Left renal pelvis (tissue), 4 donors: ENCODE measurements at places on chromosomes 7 and 10.
A peak's percentile ranks its signal among the peaks of the same experiment; 100 is the strongest.

DNA sequence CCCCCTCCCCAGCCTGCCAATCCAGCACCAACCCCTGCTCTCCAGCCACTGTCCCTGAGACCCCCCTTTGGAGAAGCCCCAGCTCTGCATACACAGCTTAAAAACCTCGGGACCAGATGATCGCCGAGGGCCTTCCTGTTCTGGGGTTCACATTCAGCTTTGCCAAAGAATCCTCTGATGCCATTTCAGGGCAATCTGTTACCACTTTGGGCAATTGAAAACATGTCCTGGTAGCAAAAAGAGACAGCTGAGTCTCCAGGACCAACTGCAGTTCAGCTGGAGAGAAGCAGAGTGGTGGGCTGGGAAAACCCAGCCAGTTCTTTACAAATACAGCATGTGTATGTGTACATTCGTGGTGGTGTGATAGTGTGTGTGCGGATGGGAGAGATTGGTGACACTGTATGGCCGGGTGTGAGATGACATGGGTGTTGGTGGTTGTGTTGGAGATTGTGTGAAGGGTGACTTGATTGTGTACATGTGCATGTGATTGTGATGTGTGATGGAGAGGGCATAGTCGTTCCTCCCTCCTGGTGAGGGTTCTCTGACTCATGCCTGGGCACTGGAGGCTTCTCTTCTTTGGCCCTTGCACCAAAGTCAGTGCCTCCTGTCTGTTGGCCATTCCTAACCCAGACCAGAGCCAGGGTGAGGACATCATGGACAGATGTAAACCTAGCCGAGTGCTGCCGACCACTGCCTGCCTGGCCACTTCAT is 48.5 kb upstream of the AQP1 start:
- DNase-seq, result no peak

DNA sequence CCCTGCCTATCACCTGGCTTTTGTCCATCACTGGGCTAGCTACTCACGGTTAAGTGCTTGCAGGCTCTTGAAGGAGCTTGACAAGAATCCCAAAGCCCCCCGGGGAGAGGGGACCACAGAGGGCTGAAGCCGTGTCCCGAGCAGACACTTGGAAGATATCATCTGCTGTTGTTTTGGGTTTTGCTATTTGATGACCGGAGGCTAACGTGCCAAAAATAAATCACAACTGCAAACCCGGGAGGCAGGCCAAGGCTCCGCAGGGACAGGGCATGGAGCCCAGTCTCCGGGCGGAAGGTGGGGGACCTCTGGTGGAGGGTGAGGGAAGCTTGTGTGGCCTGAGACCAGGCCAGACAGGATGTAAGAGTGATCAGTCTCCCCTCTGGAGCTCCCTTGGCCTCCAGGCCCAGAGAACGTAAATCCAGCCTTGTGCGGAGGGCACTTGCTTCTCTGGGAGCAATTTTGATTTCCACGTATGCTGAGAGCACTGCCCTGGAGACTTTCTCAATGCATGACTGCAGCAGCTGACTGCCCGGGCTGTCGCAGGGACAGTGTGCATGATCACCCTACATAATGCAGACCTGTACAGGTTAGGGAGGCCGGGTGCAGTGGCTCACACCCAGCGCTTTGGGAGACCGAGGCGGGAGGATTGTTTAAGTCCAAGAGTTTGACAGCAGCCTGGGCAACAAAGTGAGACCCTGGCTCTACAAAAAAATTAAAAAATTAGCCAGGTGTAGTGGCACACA is at the start of gene PHKG1:
Gene PHKG1, minus strand, starts transcription at position 164 of the 743 bp plus-strand sequence. CDS start 4,011 bp downstream, outside the sequence.
- DNase-seq, result no peak

- no peak for DNase-seq
These were observed 71.4 kb downstream of the HTR5A start for GRCh38 chr7:155141562-155141961.

GRCh38 chr10:69677985-69678654 is 48.1 kb downstream of the FAM241B start:
- DNase-seq, result no peak

DNA sequence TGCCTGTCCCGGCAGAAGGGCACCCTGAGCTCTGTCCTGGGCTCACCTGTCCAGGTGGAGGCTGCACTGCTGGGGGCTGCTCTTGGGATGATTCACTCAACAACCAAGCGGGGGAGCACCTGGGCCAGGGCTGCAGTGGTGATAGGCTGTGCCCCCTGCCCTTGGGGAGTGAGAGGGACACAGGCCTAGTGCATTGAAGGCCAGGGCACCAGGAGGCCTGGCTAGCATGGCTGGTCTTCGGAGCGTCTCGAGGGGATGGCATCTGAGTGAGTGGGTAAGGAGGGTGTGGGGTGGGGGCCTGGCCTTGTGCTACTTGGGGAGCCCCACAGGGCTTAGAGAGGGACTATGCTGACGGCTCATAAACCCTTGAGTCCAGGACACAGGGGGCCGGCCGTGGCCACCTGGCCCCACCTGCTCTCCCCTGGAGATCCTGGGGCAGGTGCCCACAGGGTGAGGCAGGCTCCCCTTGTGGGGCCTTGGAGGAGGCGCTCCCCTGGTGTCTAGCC is 3.1 kb downstream of the PWWP2B start:
- no peak for DNase-seq

DNA sequence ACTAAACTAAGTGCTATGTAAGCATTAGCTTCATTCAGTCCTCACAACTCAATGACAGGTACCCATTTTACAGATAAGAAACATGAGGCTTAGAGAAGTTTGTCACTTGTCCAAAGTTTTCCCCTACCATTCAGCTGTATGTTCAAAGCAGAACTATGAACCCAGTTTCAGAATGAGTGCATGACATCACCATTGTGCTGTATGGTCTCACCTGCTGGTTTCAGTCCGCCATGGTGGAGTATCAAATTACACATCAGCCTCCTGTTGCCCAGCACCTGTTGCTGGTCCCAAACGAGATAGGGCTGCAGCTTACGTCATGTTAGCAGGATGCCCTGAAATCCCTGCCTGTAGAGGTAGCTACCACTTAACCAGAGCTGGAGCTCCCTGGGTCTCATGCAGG is 95.0 kb downstream of the DYNC1I1 start:
- DNase-seq, result no peak

DNA sequence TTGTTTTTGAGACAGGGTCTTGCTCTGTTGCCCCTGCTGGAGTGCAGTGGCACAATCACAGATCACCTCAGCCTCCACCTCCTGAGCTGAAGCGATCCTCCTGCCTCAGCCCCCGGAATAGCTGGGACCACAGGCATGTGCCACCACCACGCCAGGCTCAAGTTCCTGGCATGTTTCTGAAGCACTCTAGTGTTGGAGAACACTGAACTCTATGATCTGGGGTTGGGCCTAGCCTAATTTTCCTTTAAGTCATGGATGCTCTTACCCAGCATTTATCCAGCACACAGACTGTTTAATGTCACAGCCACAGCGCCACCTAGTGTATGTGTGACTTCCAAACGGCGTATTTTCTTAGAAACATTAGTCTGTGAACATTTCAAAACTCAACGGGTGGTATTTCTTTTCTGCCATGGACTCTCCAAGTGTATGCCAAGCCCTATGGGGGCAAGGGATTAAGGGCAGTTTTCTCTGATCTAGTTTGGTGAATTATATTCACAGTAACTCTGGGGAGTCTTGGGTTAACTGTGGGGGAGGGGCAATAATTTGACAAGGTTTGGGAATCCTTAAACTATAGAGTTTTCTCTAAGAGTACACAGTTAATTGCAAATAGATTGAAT is 91.8 kb downstream of the CREM start:
- peak; percentile 76 for DNase-seq
